ENCODE measurements at places on chromosomes 16 and 17. TPM values are rescaled to one million over a fixed set of nuclear protein-coding genes. Genes with fewer than 3 reads are reported as not detected.
A peak's percentile ranks its signal among the peaks of the same experiment; 100 is the strongest.

GRCh38 chr17:42405076-42405475 lies 16.8 kb upstream of the STAT3 start:
- no peak for DNase-seq
- H3K4me3 ChIP-seq, result no peak overlapping the region
- H3K36me3 ChIP-seq, result peaks cover 13% of the 10 kb centered on the region
- no peaks in the 10 kb centered on the region for H3K27me3 ChIP-seq
- H3K4me1 ChIP-seq, result peaks cover 52% of the 10 kb centered on the region

GRCh38 chr17:12256380-12256995 lies 235.8 kb downstream of the MAP2K4 start:
- H3K27ac ChIP-seq, result no peak overlapping the region
- H3K36me3 ChIP-seq, result no peaks in the 10 kb centered on the region
- H3K27me3 ChIP-seq, result no peaks in the 10 kb centered on the region
- no peak for DNase-seq
- no peak overlapping the region for H3K4me3 ChIP-seq

GRCh38 chr16:56986361-56986760 lies 3.0 kb upstream of the NLRC5 start:
- H3K27me3 ChIP-seq, result no peaks in the 10 kb centered on the region
- no peak overlapping the region for H3K4me3 ChIP-seq
- DNase-seq, result no peak
- peaks cover 21% of the 10 kb centered on the region for H3K4me1 ChIP-seq

- H3K27me3 ChIP-seq, result no peaks in the 10 kb centered on the region
- peak overlapping the region; percentile 85 for H3K27ac ChIP-seq
- peaks cover 50% of the 10 kb centered on the region for H3K4me1 ChIP-seq
- no peaks in the 10 kb centered on the region for H3K36me3 ChIP-seq
- peak overlapping the region; percentile 87 for H3K4me3 ChIP-seq
Measured at GRCh38 chr16:31108794-31109558, 790 bp downstream of the BCKDK start.

DNA sequence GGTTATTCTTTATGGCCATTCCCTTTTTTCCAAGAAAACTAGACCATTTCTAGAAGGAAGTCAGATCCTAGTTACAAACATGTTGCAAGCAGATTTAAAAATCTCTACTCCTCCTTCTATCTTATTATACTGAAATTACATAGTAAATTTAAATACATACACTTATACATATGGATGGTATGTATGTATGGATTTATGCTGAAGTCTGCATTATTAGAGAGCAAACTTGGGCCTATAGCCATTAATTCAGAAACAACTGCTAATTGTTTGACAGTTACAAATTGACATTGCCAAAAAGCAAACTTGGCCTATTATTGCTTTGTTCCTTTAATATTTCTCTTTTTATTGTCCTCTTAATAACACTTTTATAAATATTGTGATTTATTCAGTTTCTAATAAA lies 67.1 kb downstream of the NFAT5 start:
- no peak for DNase-seq
- no peaks in the 10 kb centered on the region for H3K36me3 ChIP-seq
- no peak overlapping the region for H3K4me3 ChIP-seq
- no peaks in the 10 kb centered on the region for H3K4me1 ChIP-seq
- H3K27me3 ChIP-seq, result no peaks in the 10 kb centered on the region

DNA sequence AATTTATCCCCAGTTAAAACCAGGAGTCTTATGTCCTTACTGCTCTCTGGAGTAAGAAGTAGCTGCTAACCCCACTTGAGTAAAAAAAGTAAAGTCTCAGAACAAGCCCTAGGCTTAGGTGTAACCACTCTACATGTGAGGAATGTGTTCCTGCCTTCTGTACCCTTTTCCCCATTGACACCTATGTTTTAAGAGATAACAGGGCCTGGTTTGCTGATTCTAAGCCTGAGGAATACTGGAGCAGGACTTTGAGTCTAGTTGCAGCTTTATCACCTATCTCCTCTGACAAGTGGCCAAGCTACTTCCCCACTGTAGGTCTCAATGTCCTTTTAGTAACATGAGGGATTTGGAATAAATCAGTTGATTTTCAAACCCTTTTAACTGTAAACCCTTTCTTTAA lies 40.2 kb downstream of the REXO5 start:
- peaks cover 16% of the 10 kb centered on the region for H3K4me1 ChIP-seq
- H3K4me3 ChIP-seq, result no peak overlapping the region
- DNase-seq, result no peak
- H3K27me3 ChIP-seq, result no peaks in the 10 kb centered on the region
- H3K36me3 ChIP-seq, result no peaks in the 10 kb centered on the region
- no peak overlapping the region for H3K27ac ChIP-seq

DNA sequence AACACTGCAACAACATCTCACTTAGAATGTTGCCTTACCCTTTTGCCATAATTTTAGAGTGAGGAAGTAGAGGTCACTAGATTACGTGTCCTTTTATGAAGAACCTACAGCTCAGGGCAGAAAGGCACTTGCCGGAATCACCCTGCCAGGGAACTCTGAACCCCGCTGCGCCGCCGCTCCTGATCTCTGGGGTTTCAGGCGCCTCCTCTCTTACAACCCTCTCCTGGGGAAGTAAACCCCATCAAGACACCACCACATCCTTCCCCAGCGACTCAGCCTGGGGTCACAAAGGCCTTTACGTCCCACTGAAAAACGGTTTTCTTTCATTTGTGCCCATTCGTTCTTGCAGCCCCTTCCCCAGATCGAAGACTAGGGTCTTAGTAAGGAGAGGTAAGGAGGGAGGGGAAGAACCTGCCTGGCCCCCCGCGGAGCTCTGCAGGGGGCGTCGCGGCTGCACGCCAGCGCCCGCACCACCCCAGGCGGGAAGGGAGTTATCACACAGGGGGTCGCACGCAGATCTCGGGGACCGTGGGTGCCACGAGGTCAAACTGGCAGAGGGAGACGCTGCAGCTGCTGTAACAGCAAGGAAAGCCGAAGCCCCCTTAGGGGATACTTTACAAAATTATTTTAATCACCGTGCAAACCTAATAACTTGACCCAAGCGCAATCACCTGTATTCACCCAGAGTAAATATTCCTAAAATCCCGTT lies 1.0 kb upstream of the HLF start:
- no peak overlapping the region for H3K27ac ChIP-seq
- DNase-seq, result no peak
- peak overlapping the region; percentile 66 for H3K4me3 ChIP-seq
- peaks cover 30% of the 10 kb centered on the region for H3K4me1 ChIP-seq

GRCh38 chr16:79639576-79640311 lies 39.2 kb upstream of the MAF start:
- no peak for DNase-seq
- H3K4me1 ChIP-seq, result no peaks in the 10 kb centered on the region
- peaks cover 4% of the 10 kb centered on the region for H3K27me3 ChIP-seq
- H3K36me3 ChIP-seq, result no peaks in the 10 kb centered on the region
- H3K4me3 ChIP-seq, result no peak overlapping the region

DNA sequence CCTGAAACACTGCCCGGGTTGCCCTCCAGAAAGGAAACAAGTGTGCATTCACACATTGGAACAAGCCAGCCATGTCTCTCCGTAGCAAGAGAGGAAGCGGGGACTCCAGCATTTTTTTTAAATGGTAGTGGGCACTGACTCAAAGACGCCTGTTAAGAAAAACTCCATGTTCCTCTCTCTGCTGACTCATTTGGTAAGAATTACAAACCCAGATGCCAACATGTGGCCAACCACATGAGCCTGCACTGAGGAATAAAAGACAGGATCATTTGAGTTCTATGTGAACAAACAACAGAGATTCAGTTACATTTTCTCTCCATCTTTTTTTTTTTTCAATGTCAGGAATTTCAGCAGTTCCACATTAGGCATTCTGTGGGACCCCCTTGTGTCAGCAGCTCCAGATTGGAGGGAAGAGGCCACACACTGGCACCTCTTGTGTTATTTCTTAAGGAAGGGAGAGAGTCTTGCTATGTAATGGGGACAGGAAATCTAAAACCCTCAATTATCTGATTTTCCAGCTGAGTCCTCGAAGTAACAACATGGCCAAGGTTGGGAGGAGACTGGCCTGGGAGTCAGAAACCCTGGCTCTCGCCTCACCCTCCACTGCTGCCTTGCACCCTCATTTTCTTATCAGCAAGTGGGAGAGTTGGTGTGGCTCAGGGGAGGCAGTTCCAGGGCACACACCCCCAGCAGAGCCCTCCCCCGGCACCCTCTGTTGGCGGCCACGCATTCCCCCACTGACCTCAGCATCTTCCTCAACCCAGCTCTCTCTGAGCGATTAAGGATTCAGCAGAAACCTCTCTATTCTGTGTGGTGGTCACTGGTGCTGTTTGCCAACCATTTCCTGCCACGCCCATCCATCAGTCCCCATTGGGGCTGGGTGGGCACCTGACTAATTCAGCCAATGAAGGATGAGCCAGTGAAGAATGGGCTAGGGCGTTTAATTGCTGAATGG lies 173.0 kb downstream of the FOXL1 start:
- no peaks in the 10 kb centered on the region for H3K27me3 ChIP-seq
- DNase-seq, result no peak
- H3K4me1 ChIP-seq, result peaks cover 7% of the 10 kb centered on the region
- H3K27ac ChIP-seq, result no peak overlapping the region

DNA sequence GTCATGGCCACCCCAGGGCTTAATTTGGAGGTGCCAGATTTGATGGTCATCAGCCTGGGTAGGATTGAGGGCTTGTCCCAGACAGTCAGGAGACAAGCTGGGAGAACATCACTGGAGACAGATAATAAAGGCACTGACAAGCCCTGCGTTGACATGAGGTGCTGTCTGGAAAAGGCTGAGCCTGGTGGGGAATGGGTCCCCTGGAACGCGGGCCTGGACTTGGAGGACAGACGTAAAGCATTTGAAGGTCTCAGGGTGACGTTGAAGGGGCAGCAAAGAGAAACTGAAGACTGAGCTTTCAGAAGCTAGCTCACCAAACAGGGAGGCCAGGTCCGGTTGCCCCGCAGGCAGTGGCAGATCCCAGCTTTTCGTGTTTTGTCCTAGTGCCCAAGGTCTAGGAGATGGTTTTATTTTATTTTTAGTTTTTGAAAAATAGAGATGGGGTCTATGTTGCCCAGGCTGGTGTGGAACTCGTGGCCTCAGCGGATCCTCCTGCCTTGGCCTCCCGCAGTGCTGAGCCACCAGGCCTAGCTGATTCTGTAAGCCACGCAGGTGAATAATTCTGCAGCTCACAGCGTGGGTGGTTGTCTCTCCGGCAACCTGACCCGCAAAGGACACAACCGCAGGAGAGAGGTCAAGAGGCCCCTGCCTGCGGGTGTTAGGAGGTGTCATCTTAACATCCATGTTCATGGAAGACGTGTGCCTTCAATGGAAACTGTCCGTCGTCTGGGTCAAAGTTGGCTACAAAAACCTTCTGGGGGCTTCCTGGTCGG lies 37.6 kb downstream of the METRNL start:
- DNase-seq, result no peak
- peaks cover 15% of the 10 kb centered on the region for H3K27me3 ChIP-seq
- no peak overlapping the region for H3K4me3 ChIP-seq

SMPD3 gene
- total RNA-seq, result not detected

CRHR1 gene
- total RNA-seq, result not detected

OR1A1 gene
- total RNA-seq, result not detected

ZNF594 gene
- 2.9 TPM for total RNA-seq

GLIS2 gene
- 0.95 TPM for total RNA-seq

PDIA2 gene
- total RNA-seq, result 2.2 TPM

Measured in gastrocnemius medialis (tissue), 4 donors.